ENCODE measurements at places on chromosomes 12 and 14.

- no peak for DNase-seq
These were observed 91.3 kb downstream of the RPAP3 start for GRCh38 chr12:47614521-47614920.

DNA sequence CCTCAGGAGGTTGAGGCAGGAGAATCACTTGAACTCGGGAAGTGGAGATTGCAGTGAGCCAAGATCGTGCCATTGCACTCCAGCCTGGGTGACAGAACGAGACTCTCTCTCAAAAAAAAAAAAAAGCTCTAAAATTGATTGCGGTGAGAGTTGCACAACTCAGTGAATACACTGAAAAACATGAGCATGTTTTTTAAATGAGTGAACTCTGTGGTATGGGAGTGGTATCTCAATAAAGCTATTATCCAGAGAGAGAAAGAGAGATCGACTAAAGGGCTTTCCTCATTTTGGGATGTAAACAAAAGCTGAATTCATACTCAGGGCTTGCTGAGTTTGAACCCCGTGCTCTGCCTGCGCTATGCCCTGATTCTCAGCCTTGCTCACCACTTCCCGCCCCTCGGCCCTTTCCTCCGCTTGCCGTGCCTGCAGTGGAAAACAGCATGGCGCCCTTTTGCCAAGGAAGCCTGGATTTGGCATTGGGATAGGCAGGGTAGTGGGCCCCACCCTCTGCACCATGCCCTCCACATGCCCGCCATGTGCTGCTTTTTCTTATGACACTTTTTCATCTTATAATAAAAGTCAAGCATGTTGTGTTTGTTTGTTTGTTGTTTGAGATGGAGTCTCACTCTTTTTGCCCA lies 102.5 kb downstream of the LGMN start:
- no peak for DNase-seq

GRCh38 chr14:90023176-90023896 lies 38.5 kb upstream of the KCNK13 start:
- DNase-seq: no peak

DNA sequence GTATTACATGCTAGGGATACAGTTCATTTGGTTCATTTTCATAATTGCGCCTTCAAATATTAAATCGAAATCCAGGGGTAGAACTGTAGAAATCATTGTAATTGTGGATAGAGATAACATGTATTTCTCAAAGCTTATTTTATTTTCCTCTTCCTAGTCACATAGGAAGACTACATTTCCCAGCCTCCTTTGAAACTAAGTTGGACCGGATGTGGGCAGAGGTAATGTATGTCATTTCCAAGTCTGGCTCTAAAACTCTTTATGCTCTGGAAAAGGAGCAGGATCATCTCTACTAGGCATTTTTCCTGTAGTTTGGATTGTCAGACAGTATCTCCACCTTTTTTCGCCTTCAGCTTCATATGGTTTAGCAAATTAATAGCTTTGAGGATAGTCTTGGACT lies 70.1 kb upstream of the CRY1 start:
- DNase-seq: no peak

All from SK-N-DZ (cell line).